Activated CD8-positive, alpha-beta T cell treated with anti-CD3 and anti-CD28 coated beads, Interleukin-2, amount 10 ng/mL, durations not matched to agents 7 days and 5 days (primary cell): ENCODE measurements at places on chromosomes 5 and 9. TPM values are rescaled to one million over a fixed set of nuclear protein-coding genes. Genes with fewer than 3 reads are reported as not detected.

Gene PCDHGC5
- not detected for total RNA-seq

Gene MACROH2A1
- total RNA-seq = 332 TPM

Gene GRXCR2
- total RNA-seq = not detected

Gene GHR
- not detected for total RNA-seq

Gene PCDHGA8
- not detected for total RNA-seq

Gene AQP7
- not detected for total RNA-seq

Gene PCDHGA7
- not detected for total RNA-seq

Gene SLC6A3
- total RNA-seq = not detected

Gene PRRC1
- 36.0 TPM for total RNA-seq

Gene OLFML2A
- not detected for total RNA-seq

Gene CTSV
- 0.29 TPM for total RNA-seq

Gene GAS1
- total RNA-seq = not detected
